ENCODE measurements at places on chromosomes 2 and 18. TPM values are rescaled to one million over a fixed set of nuclear protein-coding genes. Genes with fewer than 3 reads are reported as not detected.

Gene LRP2
- 0.70 TPM for total RNA-seq

Gene MBD2
- total RNA-seq = 206 TPM

Gene CREG2
- not detected for total RNA-seq

Gene SEH1L
- total RNA-seq = 94.5 TPM

Gene FKBP7
- 3.0 TPM for total RNA-seq

Gene CNTNAP5
- total RNA-seq = not detected

Gene DLX1
- total RNA-seq = 0.24 TPM

Data from activated T-cell treated with anti-CD3 and anti-CD28 coated beads, Interleukin-2, amount 50 U/mL, for 72 hours (primary cell).